ENCODE measurements at places on chromosomes 5 and 9.

- DNase-seq, result no peak
These were observed 21.0 kb downstream of the MACROH2A1 start for GRCh38 chr5:135377751-135378680.

DNA sequence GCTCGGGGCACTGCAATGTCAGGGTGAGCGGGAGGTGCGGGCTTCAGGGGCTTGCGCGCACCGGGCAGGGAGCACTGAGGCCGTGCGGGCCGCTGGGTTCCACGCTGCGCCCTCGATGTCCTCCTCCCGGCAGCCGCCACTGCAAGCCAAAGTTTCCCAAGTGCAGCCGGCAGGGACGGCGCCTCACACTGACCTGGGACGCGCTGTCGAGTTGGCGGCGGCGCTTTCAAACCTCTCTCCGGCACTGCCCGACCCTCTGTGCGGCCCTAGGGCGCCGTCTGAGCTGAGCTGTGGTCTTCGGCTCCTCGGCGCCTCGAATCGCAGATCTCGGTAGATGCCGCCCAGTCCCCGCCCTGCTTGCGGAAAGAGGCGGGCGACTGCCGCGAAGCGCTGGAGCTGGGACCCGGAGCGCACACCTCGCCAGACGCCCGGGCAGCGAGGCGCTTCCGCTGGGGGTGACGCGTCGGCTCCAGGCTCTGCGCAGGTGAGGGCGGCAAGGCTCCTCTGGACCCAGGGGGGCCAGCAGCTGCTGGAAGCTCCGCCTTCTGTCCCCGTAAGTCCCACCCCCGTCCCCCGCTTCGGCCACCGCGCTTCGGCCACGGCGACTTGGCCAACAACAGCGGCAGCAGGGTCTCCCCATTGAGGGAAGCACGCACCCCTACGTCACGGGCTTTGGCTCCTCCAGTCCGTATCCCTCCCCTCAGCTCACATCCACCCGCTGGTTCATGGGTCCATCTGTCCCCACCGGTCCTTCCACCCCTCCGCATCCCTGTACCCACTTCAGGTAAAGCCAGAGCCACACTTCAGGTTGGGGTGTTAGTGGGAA lies at the start of gene ANKRD34B:
Gene ANKRD34B (minus strand): TSS at position 320 of the 826 bp plus-strand sequence. CDS start 10,261 bp downstream, outside the sequence.
- no peak for DNase-seq

DNA sequence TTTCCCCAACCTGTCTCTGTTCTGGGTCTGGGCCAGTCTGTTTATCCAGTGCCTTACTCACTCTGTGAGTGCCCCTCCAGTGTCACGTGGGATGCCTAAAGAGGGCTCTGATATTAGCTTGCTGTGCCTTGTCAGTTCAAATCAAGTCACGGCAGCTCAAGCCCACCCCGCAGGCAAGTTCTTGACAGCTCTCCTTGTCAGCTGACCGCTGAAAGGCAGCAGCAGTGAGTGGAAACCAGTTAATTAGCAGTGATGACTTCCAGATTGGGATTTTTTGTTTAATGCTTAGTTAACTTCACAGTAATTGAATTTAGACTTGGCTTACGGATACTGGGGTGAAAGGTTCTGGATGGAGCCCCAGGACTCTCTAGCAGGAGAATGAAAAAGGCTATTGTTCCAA lies 210.1 kb downstream of the PSAT1 start:
- DNase-seq, result no peak

GRCh38 chr5:10275460-10275859 lies 25.4 kb downstream of the CCT5 start:
- DNase-seq, result no peak

- no peak for DNase-seq
These were observed 723.1 kb upstream of the RIOK2 start for GRCh38 chr5:97906135-97906534.

DNA sequence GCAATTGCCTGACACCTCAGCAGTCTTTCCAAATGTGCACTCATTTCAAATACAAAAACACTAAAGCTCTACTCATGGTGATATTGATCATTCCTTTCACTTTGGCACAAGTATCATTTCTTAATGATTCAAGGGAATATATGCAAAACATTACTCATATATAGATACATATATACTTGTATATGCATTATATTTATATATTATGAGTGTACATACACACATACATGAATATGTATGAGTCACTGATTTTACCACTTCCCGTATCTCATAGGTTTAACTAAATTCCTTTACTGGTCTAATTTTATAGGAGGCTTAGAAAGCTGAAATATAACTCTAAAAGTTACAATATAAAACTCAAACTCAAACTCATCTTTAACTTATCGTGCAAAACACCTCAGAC lies 156.5 kb downstream of the CDH9 start:
- DNase-seq, result no peak

GRCh38 chr5:28576022-28576421 lies 1537.6 kb upstream of the CDH9 start:
- peak; percentile 14 for DNase-seq

DNA sequence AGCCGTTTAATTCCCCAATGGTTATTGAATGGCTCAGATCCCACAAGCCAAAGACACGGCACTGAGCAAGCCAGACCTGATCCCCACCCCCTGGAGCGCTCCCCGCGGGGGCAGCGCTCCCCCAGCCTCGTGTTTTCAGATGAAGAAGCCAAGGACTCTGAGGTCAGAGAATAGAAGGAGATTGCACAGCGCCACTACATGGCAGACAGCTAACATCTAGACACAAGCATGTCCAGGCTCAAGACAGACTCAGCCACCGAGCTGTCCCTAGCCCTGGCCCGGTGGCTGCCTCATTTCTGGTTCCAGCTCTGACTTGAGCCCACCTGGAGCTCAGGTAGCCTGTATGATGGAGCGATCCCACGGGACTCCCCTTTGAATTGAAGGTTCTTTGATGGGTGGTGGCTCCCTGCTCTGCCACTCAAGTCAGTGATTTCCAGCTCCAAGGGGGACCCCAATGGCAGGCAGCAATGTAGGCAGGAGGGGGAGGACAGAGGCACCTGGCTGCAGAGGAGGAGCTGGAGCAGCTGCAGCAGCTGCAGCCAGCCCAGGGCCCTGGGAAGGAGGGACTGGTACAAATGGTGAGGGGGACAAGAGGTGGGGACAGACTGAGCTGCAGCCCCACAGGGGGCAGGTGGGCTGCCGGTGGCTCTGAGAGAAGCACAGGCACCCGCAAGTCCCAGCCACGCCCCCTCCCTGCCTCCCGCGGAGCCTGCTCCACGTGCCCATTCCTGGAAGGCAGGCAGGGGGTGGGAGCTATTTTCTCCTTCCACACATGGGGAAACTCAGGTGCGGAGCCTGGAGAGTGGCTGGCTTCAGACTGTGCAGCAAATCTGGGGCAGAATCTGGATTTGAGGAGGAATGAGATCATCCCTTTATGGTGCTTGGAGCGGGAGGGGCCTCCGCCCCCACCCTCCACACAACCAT lies 40.2 kb downstream of the NTNG2 start:
- no peak for DNase-seq

DNA sequence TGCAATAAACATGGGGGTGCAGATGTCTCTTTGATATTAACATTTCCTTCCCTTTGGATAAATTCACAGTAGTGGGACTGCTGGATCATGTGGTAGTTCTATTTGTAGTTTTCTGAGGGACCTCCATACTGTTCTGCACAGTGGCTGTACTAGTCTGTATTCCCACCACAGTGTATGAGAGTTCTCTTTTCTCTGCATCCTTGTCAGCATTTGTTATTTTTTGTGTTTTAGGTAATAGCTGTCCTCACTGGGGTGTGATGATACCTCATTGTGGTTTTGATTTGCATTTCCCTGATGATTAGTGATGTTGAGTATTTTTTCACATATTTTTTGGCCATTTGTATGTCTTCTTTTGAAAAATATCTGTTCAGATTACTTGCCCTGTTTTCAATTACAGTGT lies 562.5 kb downstream of the CSNK1G3 start:
- no peak for DNase-seq

- DNase-seq, result no peak
These were observed 102.1 kb downstream of the LHFPL2 start for GRCh38 chr5:78546276-78546996.

DNA sequence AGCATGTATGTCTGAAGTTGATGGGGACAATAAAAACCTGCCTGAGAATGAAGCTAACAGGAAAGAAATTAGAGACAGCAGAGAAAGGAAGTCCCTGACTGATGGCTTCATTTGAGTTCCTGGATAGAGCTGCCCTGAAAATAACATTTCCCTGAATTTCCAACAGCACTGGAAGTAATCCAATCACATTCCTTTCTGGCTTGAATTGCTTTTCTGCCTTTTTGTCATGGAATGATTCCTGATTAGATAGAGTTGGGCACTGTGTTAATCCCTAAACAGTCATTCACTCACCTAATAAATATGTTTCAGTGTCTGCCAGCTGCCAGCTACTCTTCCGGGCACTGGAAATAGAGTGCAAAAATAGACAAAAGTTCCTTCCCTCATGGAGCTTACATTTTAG lies 30.0 kb upstream of the SH3RF2 start:
- no peak for DNase-seq

DNA sequence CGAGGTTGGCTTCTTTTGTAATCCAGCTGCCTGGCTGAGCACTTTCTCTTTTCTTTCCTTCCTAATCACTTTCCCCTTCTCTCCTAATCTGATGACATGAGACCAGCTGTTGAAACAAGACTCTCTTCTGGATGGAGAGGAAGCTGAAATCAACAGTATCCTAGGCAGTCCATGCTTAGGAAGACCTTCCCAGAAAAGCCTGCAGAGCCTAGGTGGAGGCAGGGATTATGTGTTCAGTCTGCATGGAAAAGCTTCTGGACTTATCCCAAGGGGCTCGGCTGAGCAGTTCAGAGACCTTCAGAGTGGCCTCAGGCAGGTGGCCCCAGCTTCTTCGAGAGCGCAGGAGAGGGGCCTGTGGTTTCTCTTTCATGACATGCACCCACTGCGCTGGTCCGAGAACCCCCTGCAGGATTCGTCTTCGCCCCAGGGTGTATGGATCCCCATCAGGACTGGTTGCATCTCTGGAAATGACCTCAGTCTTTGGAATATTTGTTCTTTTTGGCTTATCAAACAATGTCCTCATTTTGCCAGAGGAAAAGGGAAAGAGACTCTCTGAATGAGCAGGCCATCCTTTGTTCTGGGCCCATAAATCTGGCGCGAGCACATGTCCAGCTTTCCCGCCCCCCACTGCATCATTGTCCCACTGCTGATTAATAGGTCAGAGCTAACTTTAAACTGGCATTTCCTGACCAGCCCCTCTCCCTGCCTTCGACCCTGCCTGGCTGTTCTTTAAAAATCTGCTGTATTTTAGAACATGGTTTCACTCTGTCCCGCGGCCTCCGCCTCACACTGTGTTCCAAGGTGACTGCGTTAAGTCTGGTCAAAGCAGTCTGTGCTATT lies 177.9 kb upstream of the KLF4 start:
- DNase-seq, result no peak

DNA sequence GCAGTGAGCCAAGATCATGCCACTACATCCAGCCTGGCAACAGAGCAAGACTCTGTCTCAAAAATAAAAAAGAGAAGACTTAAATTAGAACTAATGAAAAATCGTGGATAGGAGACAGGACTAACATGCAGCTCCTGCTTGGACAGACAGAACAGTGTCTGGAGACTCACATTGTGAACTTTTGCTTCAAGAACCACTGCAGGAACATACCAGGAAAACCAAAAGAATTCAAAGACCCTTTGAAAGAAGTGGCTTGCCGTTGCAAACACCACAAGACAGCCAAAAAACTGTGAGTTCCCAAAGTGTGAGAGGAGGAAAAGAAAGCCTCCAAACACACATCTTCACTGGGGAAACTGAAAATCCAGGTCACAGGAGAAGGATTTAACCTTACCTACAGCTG lies 48.8 kb upstream of the SNAPC3 start:
- no peak for DNase-seq

DNA sequence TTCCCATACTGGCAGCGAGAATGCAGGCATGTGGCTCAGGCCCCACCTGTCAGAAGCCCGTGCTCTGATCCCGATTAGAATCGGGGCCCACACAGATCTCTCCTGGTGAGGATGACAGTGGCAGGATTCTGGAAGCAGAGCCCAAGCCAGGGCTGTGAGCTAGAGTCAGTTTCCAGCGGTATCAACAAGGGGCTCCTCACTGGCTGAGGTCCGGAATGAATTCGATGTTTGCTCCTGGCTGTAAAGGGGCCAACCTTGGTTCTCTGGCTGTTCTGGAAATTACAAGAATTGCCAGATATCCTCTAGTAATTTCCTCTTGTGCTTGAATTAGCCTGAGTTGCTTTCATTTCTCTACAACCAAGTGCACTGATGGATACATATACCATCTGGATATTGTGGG lies 129.1 kb upstream of the SPRY4 start:
- DNase-seq, result no peak

DNA sequence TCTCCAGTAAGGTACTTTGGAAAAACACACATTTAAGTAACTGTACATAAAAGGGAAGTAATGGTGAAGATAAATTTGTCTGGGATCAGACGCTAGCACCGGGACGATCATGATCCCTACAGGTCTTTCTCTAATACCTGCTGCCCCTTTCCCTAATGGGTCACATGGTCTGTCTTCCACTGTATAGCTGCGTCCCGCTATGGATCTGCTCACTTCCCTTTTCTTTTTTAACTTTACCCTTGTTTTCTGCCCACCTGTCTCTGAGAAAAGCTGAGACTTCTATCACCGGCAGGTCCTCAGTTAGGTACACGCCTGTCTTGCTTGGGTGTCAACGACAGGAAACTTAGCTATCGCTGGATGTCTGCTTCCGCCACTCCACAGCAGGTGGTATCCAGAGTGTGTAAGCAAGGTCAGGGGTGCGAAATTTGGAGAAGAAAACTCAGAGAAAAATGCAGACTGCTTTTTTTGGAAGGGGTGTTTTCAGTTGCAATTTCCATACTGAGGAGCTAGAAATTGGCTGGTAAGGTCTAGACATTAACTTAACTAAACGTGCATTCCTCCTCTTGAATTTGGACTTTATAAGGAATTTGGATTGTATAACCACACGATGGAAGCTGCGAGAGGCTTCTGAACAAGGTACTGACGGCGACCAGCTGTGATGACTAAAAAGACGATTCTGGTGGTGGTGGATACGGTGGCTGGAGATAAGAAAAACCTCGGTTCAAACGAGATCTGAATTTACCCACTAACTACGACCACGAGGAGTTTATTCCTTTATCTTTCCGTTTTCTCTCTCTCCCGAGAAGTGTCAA lies 1.1 kb upstream of the ICE1 start:
- no peak for DNase-seq

DNA sequence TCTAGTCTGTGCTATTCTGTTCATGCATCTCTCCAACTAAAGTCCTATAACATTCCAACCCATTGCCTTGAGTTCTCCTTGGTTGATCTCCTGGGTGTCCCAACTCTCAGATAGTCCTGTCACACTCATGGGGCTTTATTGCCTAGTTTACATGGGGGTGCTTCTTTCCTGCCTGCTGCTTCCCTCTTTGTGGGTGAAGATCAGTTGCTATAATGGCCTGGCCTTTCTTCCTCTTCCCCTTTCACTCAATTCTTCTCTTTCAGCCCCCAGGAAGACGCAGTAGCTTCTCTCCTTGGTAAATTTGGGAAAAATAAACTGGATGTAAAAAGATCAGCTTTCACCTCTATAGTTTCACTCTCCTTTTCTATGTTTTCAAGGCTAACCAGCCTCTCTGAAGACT lies 66.5 kb downstream of the PTCD2 start:
- DNase-seq, result peak; percentile 8

DNA sequence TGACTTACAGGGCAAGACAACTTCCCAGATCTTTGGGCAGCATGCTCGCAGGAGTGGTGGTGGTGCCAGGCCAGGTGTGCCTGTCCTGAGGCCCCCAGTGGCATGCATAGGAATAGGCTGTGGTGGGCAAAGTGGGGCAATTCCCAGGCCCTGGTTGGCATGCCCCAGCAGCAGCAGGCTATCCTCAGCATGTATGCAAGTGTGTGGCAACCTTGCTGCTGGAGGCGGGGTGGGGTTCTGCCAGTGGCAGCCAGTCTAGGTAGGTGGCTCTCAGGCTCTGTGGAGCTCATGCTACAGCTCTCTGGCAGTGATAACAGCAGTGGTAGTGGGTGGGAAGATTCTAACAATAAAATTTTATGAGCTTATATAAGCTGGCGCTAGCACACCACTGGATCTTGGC lies 27.7 kb upstream of the C6 start:
- DNase-seq, result no peak
